Muscle of leg (tissue), 16 donors: ENCODE measurements at places on chromosomes 5 and 9. TPM values are rescaled to one million over a fixed set of nuclear protein-coding genes. Genes with fewer than 3 reads are reported as not detected.

IFNA21 gene
- polyA plus RNA-seq, result not detected

TAF11L10 gene
- not detected for polyA plus RNA-seq

- no peak for DNase-seq
These were observed 15.1 kb downstream of the ERMP1 start for GRCh38 chr9:5817862-5818261.

OXCT1 gene
- 10.1 TPM for polyA plus RNA-seq

DNA sequence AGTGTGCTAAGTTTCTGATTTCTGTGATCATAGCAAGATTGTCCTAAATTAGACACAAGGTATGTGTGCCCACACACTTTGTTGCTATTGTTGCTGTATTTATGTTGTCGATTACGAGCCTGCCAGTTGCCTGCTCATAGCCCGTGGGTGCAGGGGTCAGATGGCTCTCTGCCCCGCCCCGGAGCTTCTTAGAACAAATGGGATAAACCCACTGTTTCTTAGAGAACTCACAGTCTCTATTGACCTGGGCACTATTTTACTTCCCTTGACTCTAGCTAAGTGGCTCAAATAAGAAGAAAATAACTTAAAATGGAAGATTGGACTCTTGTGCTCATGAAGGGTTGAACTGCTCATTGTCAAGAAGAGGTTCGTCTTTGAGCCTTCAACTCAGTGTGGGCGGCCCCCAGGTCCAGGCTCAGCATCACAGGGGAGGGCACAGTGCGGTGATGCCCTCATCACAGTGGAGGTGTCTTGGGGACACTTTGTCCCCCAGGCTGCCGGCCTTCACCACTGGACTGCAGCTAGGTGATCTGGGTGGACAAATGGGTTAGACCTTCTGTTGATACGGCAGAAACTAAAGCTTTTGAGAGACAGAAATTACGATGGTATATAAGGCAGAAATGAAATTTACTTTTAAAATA lies 155.5 kb downstream of the TENT4A start:
- no peak for DNase-seq
